ENCODE measurements at places on chromosomes 6 and 20.
A peak's percentile ranks its signal among the peaks of the same experiment; 100 is the strongest.

GRCh38 chr6:137357263-137357947, 136.8 kb downstream of the OLIG3 start:
- H3K4me3 ChIP-seq = no peak overlapping the region
- DNase-seq = no peak
- H3K27me3 ChIP-seq = no peaks in the 10 kb centered on the region
- peak overlapping the region; percentile 29 for H3K27ac ChIP-seq

- no peaks in the 10 kb centered on the region for H3K27me3 ChIP-seq
- H3K27ac ChIP-seq = no peak overlapping the region
- no peaks in the 10 kb centered on the region for H3K36me3 ChIP-seq
- H3K4me3 ChIP-seq = no peak overlapping the region
Measured at GRCh38 chr6:1657116-1657770, 47.5 kb downstream of the FOXC1 start.

DNA sequence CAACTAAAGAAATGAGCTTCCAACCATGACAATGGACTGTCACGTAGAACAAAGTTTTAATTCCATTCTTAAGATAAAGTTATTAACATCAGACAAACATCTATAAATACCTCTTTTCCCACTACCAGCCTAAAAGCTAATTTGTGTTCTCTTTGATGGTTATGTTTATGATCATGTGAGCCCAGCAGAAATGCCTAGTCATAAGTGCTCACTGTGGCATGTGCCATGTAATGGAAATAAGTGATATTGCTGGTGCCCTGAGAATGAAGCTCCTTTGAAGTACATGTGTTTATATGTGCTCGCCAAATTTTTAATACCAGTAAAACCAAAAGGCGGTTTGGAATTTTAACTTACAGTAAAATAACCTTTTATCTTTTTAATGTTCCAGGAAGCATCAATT, 205.8 kb downstream of the ISM1 start:
- peaks cover 25% of the 10 kb centered on the region for H3K4me1 ChIP-seq
- H3K27ac ChIP-seq = no peak overlapping the region
- no peaks in the 10 kb centered on the region for H3K27me3 ChIP-seq
- DNase-seq = no peak
- H3K4me3 ChIP-seq = no peak overlapping the region

DNA sequence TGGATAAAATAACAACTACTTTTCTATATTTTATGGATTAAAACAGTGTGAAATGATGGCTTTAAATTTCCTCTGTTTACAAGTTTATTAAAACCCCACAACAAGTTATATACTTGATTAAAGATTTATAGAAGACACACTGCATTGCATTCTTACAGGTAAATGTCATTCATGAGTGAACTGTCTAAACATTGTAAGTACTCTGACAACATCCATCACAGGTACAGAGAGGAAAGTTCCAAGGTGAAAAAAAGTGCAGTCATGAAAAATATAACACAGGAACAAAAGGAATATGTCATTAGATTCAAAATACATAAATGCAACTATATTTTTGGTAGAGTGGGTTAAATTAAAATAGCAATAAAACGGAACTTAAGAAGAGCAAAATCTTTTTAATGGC, 156.9 kb downstream of the KHDRBS2 start:
- no peak for DNase-seq
- no peaks in the 10 kb centered on the region for H3K4me1 ChIP-seq
- no peak overlapping the region for H3K4me3 ChIP-seq
- H3K27ac ChIP-seq = no peak overlapping the region
- no peaks in the 10 kb centered on the region for H3K27me3 ChIP-seq

- H3K4me1 ChIP-seq = no peaks in the 10 kb centered on the region
- H3K4me3 ChIP-seq = no peak overlapping the region
- no peak for DNase-seq
- H3K36me3 ChIP-seq = no peaks in the 10 kb centered on the region
Measured at GRCh38 chr6:54109586-54109985, 1.7 kb upstream of the MLIP start.

- no peaks in the 10 kb centered on the region for H3K4me1 ChIP-seq
- H3K36me3 ChIP-seq = no peaks in the 10 kb centered on the region
- DNase-seq = no peak
- no peak overlapping the region for H3K27ac ChIP-seq
Measured at GRCh38 chr6:101776919-101777350, 383.4 kb downstream of the GRIK2 start.

- H3K27me3 ChIP-seq = peaks cover 9% of the 10 kb centered on the region
- peak; percentile 66 for DNase-seq
- H3K4me3 ChIP-seq = peak overlapping the region; percentile 42
Measured at GRCh38 chr20:59933849-59934585, 580 bp upstream of the SYCP2 start.

DNA sequence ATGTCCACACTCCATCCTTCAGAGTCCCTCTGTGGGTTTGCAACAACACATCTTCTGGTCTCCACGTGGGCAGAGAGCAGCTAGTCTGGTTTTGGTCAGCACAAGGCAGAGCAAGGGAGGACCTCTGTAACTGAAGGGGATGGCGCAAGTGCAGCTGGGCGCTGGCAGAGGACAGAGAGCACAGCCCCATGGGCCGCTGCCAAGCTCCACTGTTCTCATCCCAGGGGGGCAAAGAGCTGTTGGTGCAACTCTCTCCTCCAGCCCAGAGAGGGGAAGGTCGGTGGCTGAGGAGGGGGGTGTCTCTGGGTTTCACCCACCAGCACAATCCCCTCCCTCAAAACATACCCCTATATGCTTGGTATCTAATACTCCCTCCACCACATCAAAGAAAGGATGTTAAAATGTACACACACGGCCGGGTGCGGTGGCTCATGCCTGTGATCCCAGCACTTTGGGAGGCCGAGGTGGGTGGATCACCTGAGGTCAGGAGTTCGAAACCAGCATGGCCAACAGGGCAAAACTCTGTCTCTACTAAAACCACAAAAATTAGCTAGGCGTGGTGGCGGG, 9.1 kb downstream of the ATP9A start:
- peak overlapping the region; percentile 59 for H3K27ac ChIP-seq
- no peak overlapping the region for H3K4me3 ChIP-seq
- DNase-seq = peak; percentile 89

DNA sequence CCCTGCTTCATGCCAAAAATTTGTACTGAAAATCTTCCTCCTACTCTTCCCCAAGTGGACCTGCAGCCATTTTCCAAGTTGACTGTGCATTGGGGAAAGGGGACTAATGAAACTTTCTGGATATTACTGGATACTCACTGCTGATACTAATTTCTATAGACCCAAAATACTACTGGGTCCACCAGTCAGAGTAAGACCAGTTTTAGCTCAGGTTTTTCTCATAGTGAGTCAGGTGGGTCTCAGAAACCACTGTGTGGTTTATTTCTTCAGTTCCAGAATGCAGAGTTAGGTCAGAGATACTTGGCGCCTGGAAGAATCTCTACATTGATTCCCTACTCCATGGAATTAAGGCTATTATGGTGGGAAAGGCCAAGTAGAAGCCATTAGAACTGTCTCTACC, 274.8 kb upstream of the SYNCRIP start:
- H3K4me1 ChIP-seq = no peaks in the 10 kb centered on the region
- H3K27ac ChIP-seq = no peak overlapping the region
- no peak for DNase-seq

DNA sequence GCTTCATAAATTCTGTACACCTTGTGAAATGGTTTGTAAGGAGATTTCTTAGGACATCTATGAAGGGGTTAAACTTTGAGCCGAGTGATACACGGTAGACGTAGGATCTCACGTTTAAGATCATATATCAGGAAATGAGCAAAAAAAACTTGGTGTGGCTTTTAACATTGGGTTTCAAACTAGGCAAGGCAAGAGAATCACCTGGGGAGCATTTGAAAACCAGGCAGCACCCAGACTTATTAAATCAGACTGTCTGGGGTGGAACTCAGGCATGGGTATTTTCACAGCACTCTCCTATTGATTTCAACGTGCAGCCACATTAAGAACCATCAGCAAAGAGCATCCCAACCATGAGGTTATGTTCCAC, 26.4 kb downstream of the LY86 start:
- DNase-seq = no peak
- no peak overlapping the region for H3K4me3 ChIP-seq
- H3K27me3 ChIP-seq = no peaks in the 10 kb centered on the region
- H3K27ac ChIP-seq = no peak overlapping the region
- no peaks in the 10 kb centered on the region for H3K4me1 ChIP-seq

DNA sequence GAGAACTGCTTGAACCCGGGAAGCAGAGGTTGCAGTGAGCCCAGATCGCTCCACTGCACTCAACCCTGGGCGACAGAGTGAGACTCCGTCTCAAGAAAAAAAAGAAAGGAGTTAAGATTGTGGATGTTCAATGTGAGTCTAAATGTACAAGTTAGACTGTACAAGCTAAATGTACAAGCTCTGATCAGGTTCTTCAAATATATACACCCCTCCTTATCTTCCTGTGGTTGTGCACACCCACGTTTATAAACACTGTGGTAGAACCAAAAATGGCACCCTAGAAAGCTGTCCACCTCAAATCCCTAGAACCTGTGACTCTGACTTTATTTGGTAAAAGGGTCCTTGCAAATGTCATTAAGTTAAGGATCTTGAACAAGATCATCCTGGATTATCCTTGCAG, 11.2 kb upstream of the RANBP9 start:
- no peaks in the 10 kb centered on the region for H3K36me3 ChIP-seq
- no peaks in the 10 kb centered on the region for H3K4me1 ChIP-seq
- no peak overlapping the region for H3K4me3 ChIP-seq
- no peaks in the 10 kb centered on the region for H3K27me3 ChIP-seq
- H3K27ac ChIP-seq = no peak overlapping the region

DNA sequence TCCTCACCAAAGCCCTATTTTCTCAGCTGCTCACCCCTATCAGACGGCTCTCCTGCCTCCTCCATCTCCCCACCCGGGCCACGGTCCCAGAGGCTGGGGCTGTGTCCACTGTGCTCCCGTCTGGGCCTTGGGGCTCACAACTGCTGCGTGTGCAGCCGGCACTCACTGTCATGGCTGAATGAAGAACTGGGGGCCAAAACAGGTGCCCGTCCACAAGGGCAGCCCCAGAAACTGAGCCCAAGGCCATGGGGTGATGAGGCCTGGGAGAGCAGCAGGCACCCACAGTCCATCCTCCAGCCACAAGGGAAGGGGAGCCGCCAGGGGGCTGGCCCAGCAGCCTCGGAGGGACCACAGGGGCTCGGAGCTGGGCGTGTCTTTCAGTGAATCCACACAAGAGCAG, 159.5 kb downstream of the DLL1 start:
- no peaks in the 10 kb centered on the region for H3K27me3 ChIP-seq
- H3K4me1 ChIP-seq = no peaks in the 10 kb centered on the region
- H3K36me3 ChIP-seq = no peaks in the 10 kb centered on the region
- no peak overlapping the region for H3K27ac ChIP-seq
- DNase-seq = peak; percentile 34
- no peak overlapping the region for H3K4me3 ChIP-seq

- no peaks in the 10 kb centered on the region for H3K4me1 ChIP-seq
- DNase-seq = no peak
- H3K36me3 ChIP-seq = no peaks in the 10 kb centered on the region
- H3K4me3 ChIP-seq = no peak overlapping the region
Measured at GRCh38 chr6:104943781-104944180, 13.1 kb upstream of the LIN28B start.

- no peak overlapping the region for H3K4me3 ChIP-seq
- DNase-seq = peak; percentile 79
- H3K36me3 ChIP-seq = no peaks in the 10 kb centered on the region
- no peak overlapping the region for H3K27ac ChIP-seq
Measured at GRCh38 chr6:70700922-70701876, 33.5 kb downstream of the SMAP1 start.

DNA sequence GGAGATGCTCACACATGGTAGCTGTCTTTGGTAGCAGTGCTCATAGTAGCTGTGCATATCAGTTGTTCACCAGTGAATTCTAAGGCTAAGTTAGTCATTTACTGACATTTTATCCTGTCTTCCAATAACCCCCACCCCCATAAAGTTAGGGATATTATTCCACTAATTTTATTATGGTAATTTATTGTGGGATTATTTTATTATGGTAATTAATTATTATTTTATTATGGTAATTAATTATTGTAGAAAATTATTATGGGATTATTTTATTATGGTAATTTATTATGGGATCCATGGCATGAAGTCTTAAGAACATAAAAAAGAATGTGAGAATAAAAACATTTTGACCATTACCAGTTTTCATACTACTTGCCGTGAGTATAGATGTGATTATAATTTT, 406.5 kb downstream of the LAMA2 start:
- no peaks in the 10 kb centered on the region for H3K27me3 ChIP-seq
- H3K27ac ChIP-seq = no peak overlapping the region
- H3K4me3 ChIP-seq = no peak overlapping the region
- H3K4me1 ChIP-seq = no peaks in the 10 kb centered on the region
- no peak for DNase-seq

- DNase-seq = no peak
- H3K4me3 ChIP-seq = no peak overlapping the region
- no peaks in the 10 kb centered on the region for H3K36me3 ChIP-seq
Measured at GRCh38 chr6:165716886-165717285, 53.8 kb upstream of the PDE10A start.

GRCh38 chr20:31811796-31812728, 7.1 kb upstream of the MYLK2 start:
- no peaks in the 10 kb centered on the region for H3K4me1 ChIP-seq
- H3K27ac ChIP-seq = no peak overlapping the region
- no peaks in the 10 kb centered on the region for H3K36me3 ChIP-seq
- H3K27me3 ChIP-seq = no peaks in the 10 kb centered on the region
- no peak for DNase-seq

- no peaks in the 10 kb centered on the region for H3K36me3 ChIP-seq
- no peaks in the 10 kb centered on the region for H3K4me1 ChIP-seq
- no peak overlapping the region for H3K4me3 ChIP-seq
Measured at GRCh38 chr20:50208085-50208491, 17.5 kb downstream of the CEBPB start.

DNA sequence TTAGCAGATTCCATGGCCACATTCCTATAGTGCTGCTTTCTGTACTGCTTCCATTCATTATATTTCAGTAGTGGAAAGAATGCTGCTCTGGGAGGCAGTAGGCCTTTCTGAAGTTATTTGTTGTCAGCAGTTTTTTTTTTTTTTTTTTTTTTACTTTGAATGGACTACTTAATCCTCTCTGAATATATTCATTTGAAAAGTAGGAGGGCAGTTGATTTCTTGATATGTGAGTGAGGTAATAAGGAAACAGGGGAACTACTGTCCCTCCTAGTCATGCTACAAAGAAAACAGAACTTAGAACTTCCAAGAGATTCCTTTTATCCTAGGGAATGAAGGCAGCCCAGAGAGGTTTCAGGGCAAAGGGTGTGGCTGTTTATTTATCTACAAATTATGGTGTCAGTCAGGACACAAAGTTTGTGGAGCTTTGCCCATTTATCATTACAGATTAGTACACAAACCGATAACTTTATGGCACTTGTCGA, 155.9 kb downstream of the JARID2 start:
- no peaks in the 10 kb centered on the region for H3K36me3 ChIP-seq
- no peaks in the 10 kb centered on the region for H3K4me1 ChIP-seq
- H3K27ac ChIP-seq = no peak overlapping the region
- DNase-seq = no peak
- no peaks in the 10 kb centered on the region for H3K27me3 ChIP-seq
- H3K4me3 ChIP-seq = no peak overlapping the region

- no peak for DNase-seq
- H3K27ac ChIP-seq = no peak overlapping the region
- H3K4me3 ChIP-seq = no peak overlapping the region
- no peaks in the 10 kb centered on the region for H3K27me3 ChIP-seq
Measured at GRCh38 chr6:31920811-31921210, 6.7 kb upstream of the C2 start.
